Activated CD8-positive, alpha-beta memory T cell treated with anti-CD3 and anti-CD28 coated beads for 48 hours (primary cell): ENCODE measurements at places on chromosomes 11 and 22.

DNA sequence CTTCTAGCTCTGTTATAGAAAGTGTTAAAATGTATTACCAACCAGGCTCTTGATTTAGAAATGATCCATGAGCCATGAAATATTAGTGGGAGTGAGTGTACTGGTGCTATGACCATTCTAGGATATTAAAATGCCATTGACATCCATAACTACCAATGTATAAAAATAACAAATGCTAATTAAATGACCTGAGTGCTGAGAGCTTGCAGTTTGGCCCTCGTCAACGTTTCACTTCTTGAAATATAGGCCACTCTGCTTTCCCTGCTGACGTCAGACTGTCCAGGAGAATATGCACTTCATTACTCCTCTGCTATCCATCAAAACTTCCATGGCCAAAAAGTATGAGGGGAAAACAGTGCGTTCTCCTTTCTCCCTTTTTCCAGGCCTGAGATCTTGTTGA is 563.1 kb downstream of the METTL15 start:
- DNase-seq, result no peak

- no peak for DNase-seq
These were observed 18.5 kb downstream of the ATG2A start for GRCh38 chr11:64898541-64898940.

DNA sequence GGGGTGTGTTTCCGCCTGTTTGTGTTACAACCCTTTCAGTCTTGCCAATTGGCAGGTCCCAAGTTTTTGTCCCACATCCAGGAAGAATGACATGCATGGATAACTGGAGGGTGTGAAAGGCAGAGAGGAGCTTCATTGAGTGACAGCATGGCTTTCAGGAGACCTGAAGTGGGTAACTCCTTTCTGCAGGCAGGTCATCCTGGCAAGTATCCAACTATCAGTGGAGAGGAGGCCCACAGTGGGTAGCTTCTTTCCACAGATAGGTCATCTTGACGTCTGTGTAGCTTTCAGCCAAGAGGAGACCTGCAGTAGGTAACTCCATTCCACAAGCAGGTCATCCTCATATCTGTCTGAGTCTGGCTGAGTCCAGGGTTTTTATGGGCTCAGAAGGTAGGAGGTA is 1268.8 kb upstream of the CNTN5 start:
- DNase-seq, result no peak

GRCh38 chr11:73671701-73672100 is 25.3 kb downstream of the PLEKHB1 start:
- DNase-seq, result no peak
